ENCODE measurements at places on chromosomes 6 and 20.

DNA sequence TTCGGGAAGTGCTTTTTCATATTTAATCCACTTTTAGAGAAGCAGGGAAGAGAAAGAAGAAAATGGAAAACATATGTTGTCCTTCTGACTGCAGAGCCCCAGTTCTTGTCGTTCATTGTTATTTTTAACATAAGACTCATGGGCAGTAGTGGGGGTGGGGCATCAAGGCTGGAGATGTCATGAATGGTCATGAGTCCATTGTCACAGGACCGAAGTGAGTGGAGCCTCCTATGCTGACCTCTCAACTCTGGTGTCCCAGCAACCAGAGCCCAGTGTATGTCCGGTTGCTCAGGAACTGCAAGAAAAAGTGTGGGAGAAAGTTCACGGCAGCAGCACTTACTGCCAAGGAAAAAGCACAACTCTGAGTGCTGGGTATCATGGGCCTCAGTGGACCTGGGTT lies 108.6 kb downstream of the BANF2 start:
- DNase-seq, result peak; percentile 52

DNA sequence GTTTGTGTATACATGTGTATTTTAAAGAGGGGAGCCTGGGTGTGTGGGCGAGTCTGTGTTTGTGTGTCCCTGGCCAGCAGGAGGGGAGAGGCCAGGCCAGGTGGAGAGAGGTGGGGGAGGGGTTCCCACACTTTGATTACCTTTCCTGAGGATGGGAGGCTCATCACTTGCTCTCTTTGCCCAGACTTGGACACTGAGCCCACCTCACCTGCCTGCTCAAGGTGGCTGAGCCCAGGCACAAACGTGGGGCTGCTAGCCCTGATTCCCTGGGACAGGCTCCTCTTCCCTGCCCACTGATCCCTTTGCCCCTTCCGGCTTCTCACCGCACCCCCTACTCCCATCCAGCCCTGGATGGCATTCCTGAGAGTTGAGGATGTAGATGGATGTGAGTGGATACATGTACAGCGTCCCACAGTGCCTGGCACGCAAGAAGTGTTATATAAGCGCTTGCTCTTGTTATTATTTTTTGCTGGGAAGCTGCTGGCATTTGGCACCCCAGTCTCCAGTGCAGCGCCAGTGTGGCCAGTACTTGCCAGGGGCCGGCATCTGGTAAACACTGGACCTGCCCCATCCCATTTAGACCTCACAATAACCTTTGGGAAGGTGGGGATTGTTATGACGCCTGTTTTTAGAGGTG lies 2.7 kb downstream of the CEBPB start:
- no peak for DNase-seq

- peak; percentile 36 for DNase-seq
These were observed 14.5 kb upstream of the TFB1M start for GRCh38 chr6:155328539-155329459.

GRCh38 chr20:32898729-32899128 lies 40.0 kb downstream of the EFCAB8 start:
- DNase-seq, result no peak

- DNase-seq, result no peak
These were observed 9.2 kb downstream of the PEDS1 start for GRCh38 chr20:50144362-50144761.

- no peak for DNase-seq
These were observed 63.9 kb downstream of the KCNS1 start for GRCh38 chr20:45037050-45037449.

DNA sequence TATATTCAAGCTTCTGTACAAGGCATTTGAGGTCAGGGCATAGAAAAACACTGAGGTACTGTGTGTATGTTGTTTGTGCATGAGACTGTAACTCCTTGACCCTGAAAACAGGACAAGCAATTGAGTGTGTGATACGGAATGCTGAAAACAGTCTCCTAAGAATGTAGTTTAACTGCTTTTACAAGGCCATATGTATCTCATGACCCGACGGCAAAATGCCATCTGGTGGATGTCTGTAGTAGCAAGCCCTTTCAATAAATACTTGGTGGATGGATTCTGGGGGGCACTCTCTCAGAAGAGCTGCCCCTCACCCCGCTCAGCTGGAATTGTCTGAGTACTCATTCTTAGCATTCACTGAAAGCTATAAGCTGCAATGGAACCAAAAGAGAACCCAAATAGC lies 69.3 kb upstream of the EYS start:
- no peak for DNase-seq

- DNase-seq, result no peak
These were observed 5.1 kb upstream of the EBF4 start for GRCh38 chr20:2687514-2687913.

DNA sequence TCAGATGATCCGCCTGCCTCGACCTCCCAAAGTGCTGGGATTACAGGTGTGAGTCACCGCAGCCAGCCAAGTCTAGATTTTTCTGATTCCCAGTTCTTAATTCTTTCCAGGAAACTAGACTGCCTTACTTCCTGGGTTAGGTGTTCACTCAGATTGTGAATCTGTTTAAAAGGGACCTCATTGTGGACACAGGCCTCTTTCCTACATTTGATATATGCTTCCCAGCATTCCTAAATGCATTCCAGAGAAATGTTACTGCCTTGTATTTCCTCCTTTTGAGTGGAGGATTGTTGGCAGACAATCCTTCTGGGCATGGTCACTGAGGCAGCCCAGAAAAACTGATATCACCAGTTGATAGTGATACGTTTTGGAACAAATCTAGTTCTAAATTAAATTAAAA lies 15.7 kb downstream of the TMEM181 start:
- no peak for DNase-seq

DNA sequence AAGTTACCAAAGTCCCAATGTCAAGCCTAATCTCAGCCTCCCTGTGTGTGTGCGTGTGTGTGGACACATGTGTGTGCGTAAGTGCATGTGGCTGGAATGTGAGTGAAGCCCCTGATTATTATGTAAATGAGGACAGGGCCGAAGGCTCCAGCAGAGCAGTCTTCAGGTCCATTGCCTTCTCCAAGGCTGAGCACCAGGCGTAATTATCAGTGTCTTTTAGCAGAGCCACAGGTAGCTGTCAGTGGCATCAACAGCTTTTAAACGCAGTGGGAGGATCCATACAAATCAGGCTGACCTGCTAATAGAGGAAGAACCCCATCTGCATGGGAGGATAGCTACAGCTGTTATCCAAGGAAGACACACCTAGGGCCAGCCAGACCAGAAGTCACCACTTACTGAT lies 324.3 kb upstream of the MOCS1 start:
- no peak for DNase-seq

GRCh38 chr6:103105686-103106085 lies 1712.2 kb downstream of the GRIK2 start:
- no peak for DNase-seq

DNA sequence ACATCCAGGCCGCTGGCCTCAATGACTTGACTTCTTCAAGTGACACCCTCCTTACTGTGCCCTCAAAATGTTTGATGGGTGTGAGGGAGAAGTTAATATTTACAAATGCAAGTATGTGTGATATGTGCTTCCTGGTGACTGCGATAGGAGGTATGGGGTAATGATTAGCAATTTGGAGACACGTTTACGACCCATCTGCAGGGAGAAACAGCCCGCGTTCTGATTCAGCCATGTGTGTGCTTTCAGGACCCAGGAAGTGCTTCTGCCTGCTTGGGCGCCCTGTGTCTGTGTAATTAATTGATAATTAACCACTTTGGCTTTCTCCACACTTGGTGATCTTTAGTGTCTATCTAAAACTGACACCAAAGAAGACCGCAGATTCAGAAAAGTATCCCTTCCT lies 25.0 kb downstream of the SIRPA start:
- DNase-seq, result peak; percentile 25

- DNase-seq, result no peak
These were observed 859 bp downstream of the C20orf202 start for GRCh38 chr20:1204113-1204512.

- DNase-seq, result no peak
These were observed 121.6 kb downstream of the MEI4 start for GRCh38 chr6:77774457-77774856.

DNA sequence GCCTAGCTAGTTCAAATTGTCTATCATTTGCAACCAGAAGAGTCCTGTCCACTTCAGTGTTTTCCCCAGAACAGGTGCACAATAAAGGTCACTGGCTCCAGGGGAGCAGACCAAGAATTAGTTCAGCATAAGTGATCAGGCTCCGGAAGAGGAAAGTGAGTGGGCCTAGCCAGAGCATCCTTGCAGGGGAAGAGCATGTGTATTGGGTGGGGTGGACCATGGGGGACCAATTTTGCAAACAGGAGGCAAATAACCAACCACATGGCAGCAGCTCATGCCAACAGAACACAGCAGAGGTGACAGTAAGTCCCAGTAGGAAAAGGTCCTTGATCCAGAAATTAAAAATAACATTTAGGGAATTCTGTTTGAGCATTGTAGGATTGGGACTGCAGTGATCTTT lies 43.2 kb upstream of the CNR1 start:
- DNase-seq, result no peak

- no peak for DNase-seq
These were observed 197.6 kb upstream of the PMEPA1 start for GRCh38 chr20:57907131-57908000.

- no peak for DNase-seq
These were observed 332.0 kb downstream of the BTBD9 start for GRCh38 chr6:38307740-38308139.

GRCh38 chr20:6040958-6041807 lies 12.7 kb downstream of the LRRN4 start:
- no peak for DNase-seq

- DNase-seq, result no peak
These were observed 119.9 kb upstream of the CD93 start for GRCh38 chr20:23206061-23206460.

GRCh38 chr6:163008186-163008585 lies 280.4 kb downstream of the PACRG start:
- no peak for DNase-seq

- DNase-seq, result no peak
These were observed 295.3 kb downstream of the PRL start for GRCh38 chr6:22001396-22002027.

- DNase-seq, result no peak
These were observed at the start of gene POPDC3 for GRCh38 chr6:105179244-105180065. Gene POPDC3, minus strand, starts transcription at chr6:105180014. Its CDS starts 18,105 bp downstream, at chr6:105161909.

GRCh38 chr6:24932832-24933231 lies 2.9 kb downstream of the RIPOR2 start:
- DNase-seq, result no peak

GRCh38 chr6:132487762-132488161 lies 25.2 kb downstream of the STX7 start:
- no peak for DNase-seq

GRCh38 chr6:19137505-19137904 lies 699.7 kb upstream of the ID4 start:
- DNase-seq, result no peak

GRCh38 chr6:6736791-6737654 lies 148.5 kb downstream of the LY86 start:
- DNase-seq, result peak; percentile 50

GRCh38 chr6:139877828-139878405 lies 503.5 kb upstream of the CITED2 start:
- DNase-seq, result no peak

GRCh38 chr20:10679269-10679668 lies 5.5 kb upstream of the JAG1 start:
- no peak for DNase-seq

- DNase-seq, result no peak
These were observed 95.9 kb upstream of the KCNQ5 start for GRCh38 chr6:72525821-72526510.

DNA sequence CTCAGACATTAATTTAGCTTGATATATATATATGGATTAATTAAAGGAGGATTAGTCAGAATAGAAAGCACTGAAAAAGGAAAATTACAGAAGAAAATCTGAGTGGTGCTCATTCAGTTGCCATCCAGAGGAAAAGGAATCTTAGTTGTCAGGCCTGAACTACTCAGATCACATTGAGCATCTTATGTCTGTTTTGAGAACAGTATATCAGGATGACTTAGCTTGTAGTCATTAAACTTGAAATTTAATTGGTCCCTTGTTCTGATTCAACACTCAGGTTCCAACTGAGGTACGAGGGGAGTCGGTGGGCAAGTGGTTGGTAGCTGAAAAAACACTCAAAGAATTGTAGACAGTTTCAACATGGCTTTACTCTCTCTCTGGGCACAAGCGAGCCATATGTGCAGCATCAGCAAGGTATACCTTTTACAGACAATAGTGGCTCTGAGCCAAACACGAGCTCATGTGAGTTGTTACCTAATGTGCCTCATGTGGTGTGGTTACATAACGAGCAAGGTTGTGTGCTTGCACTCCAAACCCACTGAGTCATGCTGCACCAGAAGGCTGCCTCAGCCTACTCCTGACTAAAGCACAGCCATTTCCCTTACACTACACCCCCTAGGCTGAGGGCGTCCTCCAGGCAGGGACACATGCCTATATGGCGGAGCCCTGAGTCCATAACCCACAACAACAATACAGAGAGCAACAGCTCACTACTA lies 73.0 kb upstream of the HMGN3 start:
- no peak for DNase-seq

- DNase-seq, result no peak
These were observed 44.3 kb upstream of the OCSTAMP start for GRCh38 chr20:46594725-46595124.

DNA sequence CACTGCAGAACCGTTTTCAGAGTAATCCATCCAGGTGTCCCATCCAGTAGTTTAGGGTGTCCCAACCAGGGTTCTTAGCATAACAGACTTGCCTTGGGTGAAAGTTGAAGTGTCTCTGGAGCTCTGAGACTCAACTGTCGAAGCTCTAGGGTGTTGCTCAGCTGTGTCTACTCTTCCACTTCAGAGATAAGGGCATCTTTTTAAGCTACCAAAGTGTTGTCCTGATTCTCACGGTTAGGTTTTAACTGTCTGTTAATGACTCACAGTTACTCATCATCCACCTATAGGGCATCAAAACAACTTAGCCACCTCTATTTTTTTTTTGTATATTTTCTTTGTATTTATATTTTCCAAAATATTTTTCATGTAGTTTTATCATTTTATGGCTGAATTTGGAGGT lies 36.9 kb upstream of the TBX18 start:
- no peak for DNase-seq

DNA sequence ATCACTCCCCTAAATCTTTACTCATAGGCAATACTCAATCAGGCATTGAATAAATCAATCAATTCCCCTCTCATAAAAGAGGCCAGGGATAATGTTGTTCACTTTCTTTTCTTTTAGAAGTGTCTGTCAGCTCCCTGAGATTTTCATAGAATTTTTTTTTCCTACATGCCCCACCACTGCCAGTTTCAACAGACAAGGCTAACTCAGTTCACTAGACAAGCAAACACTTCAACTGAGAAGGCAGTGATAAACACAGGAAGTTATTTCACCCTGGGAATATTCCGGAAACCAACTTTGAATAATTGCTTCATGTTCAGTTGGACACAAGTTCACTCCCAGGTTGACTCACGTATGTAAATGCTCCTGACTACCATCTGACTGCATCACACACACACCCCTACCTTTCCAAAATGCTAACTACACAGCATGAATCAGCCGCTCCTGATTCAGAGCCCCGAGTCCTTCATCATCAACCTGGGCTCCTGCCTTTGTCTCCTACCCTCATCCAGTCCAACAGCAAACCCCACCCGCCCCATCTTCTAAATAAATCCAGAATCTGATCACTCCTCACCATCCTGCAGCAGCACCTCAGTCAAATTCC lies 143.9 kb downstream of the BCAS1 start:
- peak; percentile 40 for DNase-seq
